ENCODE measurements at places on chromosomes 3 and 15.

GRCh38 chr3:155362808-155363689 is 69.6 kb upstream of the STRIT1 start:
- no peak for DNase-seq

- DNase-seq = no peak
Observed at GRCh38 chr3:105503191-105503593, 136.5 kb downstream of the ALCAM start.

DNA sequence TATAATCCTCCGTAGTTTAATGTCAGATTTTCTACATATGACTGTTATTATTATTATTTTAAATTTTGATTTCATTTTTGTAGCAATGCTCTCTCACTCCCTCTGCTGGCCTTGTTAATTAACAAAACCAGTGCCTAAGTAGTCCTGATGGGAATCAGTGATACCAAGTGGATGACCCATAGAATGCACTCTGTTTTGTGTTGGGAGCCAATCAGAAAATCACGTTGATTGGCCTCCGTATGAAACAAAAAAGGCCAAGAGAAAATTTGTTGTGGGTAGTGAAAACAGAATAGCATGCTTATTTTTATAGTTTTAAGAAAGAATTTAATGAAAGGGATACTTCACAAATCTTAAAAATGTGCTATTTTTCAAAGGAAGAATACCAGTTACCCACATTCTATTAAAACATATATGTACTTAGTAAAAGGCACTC is 34.4 kb upstream of the MEIS2 start:
- DNase-seq = peak; percentile 12

DNA sequence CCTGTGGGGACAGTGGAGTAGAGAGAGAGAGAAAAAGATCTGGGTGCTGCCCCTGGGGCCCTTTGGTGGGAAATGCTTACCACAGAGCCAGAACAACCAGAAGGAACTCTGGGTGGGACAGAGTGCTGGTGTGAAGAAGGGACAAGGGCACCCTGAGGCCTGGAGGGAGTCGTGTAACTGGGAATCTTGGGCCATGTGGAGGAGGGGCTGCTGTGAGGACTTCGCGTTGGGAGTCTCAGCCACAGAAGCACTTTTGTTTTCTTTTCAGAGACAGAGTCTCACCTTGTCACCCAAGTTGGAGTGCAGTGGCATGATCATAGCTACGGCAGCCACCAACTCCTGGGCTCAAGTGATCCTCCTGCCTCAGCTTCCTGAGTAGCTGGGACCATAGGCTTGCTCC is 24.3 kb downstream of the XYLB start:
- no peak for DNase-seq

- DNase-seq = no peak
Observed at GRCh38 chr3:169939751-169940150, 26.9 kb upstream of the SEC62 start.

DNA sequence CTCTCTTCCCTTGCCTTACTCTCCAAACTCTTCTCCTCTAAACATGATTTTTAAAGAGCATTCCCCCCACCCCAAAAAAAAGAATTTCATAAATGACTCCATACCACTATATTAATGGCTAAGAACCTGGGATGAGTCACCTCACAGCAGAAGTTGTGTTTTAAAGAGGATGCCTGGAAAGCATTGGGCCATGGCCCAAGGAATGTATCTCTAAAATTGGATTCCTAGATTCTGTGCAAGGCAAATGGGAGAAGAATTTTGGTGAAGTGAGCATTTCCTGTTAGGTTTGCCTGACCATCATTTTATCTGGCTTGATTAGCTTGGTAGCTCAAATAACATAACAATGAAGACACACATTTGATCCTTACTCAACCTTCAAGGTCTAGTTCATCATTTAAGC is 251.4 kb downstream of the NR1D2 start:
- DNase-seq = no peak

DNA sequence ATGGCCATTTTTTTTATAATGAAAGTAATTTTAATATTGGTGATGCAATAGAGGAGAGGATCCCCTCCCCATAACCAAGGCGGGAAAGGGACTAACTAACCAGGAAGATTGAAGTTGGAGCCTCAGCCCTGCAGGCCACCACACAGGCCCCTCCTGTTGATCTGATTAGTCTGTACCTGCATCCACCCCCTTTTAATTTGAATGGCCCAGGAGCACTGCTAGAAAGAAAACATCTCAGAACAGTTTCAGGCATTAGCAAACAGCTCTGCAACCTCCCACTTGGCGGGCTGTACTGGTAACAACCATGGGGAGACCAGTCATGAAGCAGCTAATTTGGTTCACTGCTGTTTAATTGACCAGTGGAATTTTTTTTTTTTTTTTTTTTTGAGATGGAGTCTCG is 10.3 kb downstream of the CAV3 start:
- DNase-seq = no peak

- DNase-seq = no peak
Observed at GRCh38 chr15:32659340-32660155, 18.0 kb downstream of the SCG5 start.

GRCh38 chr3:100384733-100385525 is 16.0 kb downstream of the TOMM70 start:
- no peak for DNase-seq

DNA sequence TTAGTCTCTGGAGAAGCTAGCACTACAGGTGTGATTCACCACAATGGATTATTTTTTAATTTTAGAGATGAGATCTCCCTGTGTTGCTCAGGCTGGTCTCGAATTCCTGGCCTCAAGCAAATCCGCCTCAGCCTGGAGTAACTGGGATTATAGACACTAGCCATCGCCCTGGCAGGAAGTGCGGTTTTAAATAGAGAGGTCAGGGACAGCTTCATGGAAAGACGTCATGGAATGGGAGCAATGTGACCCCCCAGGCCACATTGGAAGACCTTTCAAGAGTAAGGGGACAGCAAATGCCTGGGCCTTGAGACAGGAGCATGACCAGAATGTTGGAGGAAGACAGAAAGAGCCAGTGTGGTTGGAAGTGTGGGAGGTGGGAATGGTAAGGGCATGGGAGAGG is 2.2 kb upstream of the ISG20 start:
- no peak for DNase-seq

GRCh38 chr3:58429657-58430056 is 4.0 kb downstream of the PDHB start:
- no peak for DNase-seq

- no peak for DNase-seq
Observed at GRCh38 chr3:31361371-31362273, 171.1 kb upstream of the STT3B start.

DNA sequence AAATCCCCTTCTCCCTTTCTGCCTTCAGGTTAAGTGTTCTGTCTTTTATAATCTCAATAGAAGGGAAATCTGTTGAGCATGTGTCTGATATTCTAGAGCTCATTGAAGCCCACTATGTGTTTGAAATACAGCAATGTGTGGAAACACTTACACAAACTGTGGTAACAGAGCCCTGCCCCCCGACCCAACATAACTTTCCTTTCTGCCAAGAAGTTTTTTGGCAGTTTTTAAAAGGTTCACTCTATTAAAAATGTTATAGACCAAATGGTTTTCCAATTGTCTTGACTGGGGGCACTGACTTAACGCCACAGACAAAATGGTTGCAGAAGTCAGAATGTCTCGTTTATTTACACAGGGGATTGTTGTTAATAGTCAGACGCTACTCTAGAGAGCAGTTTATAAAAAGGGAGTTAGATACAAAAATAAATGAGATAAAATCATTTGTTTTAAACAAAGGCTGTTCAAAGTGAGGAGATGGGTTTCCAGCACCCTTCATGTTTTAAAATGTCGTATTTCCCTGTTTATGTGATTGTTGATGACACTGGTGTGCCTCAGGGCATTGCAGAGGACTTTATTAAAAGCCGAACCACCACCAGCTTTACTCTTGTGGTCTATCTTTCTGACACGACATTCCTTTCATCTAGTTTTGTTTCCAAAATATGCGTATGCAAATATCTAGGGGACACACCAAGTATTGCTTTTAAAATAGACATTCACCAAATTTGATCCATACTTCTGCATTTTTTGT is 26.7 kb upstream of the GREM1 start:
- DNase-seq = no peak

- DNase-seq = peak; percentile 53
Observed at GRCh38 chr15:60994963-60995475, 234.1 kb downstream of the RORA start.

GRCh38 chr3:172876297-172876696 is 125.8 kb downstream of the ECT2 start:
- no peak for DNase-seq

DNA sequence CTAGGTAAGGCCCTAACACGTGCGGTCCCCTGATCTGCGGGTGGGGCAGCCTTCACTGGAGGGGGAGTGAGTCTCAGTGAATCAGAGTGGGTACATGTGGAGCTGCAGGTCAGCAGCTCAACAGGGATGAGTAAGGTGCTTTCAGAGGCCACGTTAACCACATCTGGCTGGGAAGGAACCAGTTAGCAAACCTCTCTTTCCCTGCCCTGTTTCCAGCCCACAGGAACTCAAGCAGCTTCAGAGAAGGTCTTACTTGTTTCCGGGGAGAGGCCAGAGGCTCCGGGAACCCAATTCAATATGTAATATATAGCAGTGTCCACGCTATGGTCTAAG is 175.3 kb downstream of the XXYLT1 start:
- DNase-seq = no peak

- peak; percentile 30 for DNase-seq
Observed at GRCh38 chr3:61563313-61564271, 2.2 kb downstream of the PTPRG start.

GRCh38 chr15:91593067-91593466 is 260.4 kb upstream of the SLCO3A1 start:
- DNase-seq = no peak

DNA sequence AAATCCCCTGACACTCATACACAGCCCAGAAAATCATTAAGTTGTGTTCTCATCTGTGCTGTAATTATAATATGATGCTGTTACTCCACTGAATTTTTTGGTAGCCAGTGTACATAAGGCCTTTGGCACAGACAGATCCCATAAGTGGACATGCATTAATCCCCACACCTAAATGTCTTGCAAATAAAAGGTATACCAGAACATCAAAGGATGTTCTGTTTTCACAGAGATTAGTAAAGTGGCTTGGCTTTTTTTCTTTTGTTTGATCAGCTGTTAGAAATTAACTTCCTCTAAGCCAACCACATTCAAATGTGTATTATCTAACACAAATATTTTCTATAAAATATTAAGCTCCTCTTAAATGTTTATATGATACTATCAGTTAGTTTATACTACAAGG is 2.7 kb downstream of the SST start:
- no peak for DNase-seq

GRCh38 chr3:162391301-162391700 is 894.7 kb downstream of the OTOL1 start:
- DNase-seq = no peak

DNA sequence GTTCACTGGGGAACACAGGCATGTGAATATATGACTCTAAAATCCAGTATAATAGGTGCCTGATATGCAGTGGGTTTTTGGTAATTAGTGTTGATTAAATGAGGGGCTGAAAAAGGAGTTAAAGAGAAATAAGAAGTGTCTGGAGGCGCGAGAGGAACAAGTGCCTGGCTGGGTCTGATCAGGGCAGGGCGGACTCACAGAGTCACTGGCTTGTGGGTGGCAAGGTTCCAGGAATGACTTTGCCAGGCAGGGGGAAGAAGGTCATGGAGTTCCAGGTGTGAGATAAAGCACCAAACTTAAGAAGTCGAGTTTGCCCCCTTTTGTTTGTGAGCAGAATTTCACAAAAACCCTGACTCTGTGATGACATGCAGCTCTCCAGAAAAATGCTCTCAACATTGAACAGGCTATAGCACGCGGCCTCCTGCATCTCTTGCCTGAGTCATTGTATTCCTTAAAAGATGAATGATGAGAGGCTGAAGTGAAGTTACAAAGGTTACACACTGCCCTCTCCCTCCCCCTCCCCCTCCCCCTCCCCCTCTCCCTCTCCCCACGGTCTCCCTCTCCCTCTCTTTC is 63.0 kb upstream of the LMCD1 start:
- DNase-seq = no peak

GRCh38 chr3:66019896-66020295 is 18.8 kb downstream of the MAGI1 start:
- DNase-seq = no peak

DNA sequence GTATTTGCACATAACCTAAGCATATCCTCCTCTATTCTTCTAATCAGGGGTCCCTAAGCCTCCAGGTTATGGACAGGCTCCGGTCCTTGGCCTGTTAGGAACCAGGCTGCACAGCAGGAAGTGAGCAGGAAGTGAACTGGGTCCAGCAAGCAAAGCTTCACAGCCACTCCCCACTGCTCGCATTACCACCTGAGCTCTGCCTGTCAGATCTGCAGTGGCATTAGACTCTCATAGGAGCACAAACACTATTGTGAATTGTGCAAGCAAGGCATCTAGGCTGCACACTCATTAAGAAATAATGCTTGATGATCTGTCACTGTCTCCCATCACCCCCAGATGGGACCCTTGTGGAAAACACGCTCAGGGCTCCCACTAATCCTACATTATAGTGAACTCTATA is 9.8 kb downstream of the MSL2 start:
- DNase-seq = no peak

GRCh38 chr15:59268852-59269407 is 62.3 kb downstream of the LDHAL6B start:
- no peak for DNase-seq

GRCh38 chr3:65262548-65262947 is 574.7 kb upstream of the ADAMTS9 start:
- DNase-seq = no peak

- DNase-seq = no peak
Observed at GRCh38 chr3:4768521-4768920, 210.7 kb upstream of the BHLHE40 start.

DNA sequence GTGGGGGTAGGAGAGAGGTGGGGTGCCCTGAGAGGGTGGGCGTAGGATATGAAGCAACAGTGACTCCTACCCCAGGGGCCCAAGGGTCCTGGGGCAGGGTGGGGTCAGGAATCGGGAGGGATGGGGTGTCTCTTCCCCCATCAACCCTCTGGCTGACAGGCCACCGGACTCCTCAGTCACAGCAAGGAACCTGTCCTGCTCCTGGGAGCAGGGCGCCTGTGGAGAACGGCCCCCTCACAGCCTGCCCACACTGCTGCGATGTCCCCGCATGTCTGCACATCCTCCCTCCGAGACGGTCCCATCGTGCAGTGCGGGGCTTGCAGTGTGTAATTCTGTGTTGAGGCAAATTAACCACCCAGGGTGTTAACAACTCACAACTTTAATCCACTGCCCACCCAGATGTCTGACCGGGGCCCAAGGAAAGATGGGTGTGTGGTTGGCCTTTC is 2.7 kb downstream of the TM4SF19 start:
- DNase-seq = no peak

GRCh38 chr3:158808697-158809096 is 6.8 kb downstream of the MFSD1 start:
- DNase-seq = no peak

DNA sequence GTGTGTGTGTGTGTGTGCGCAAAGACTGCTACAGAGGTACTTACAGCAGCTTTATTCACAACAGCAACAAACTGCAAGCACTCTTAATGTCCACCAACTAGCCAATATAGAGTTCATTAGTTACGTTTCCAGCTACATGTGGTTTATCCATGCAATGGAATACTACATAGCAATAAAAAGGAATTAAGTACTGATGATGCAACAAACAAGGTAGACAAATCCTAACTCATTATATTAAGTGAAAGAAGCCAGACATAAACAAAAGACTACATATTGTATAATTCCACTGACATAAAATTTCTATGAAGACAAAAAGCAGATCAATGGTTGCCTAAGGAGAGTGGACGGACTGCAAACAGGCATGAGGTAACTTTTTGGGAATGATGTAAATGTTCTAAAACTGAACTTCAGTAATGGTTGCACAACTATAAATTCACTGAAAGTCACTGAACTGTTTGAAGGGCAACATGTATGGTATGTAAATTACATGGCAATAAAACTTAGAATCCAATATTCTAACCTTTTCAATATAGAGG is 433.7 kb downstream of the SHQ1 start:
- DNase-seq = no peak

Measured in cerebellum (tissue), 4 donors.